ENCODE measurements at places on chromosomes 7 and 10. TPM values are rescaled to one million over a fixed set of nuclear protein-coding genes. Genes with fewer than 3 reads are reported as not detected.

The PLXDC2 gene
- 105 TPM for total RNA-seq

The SFRP5 gene
- total RNA-seq: 1.8 TPM

- DNase-seq: no peak
Measured at GRCh38 chr10:116891208-116891607, 41.9 kb downstream of the ENO4 start.

The DNAJC12 gene
- 5.1 TPM for total RNA-seq

DNA sequence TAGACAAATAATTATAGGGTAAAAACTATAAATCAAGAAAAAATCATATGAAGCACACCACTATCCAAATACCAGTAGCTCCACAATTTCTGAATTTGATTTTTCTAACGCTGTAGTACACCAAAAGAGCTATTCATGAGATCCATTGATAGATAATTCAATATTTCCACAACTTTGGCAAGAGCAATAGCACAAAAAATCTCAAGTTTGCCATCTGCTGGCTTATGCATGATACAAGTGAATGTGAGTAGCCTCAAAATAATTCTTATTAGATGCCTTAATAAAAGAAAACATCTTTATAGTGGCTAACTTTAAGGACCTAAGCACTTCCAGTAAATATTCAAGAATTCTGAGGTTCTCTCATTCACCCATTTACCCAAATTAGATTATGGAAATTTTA, 2.2 kb upstream of the TMEM196 start:
- DNase-seq: no peak

- DNase-seq: no peak
Measured at GRCh38 chr7:13155188-13155587, 467.8 kb downstream of the ARL4A start.

Data from thoracic aorta (tissue), 2 donors.